Lung (tissue), 17 donors: ENCODE measurements at places on chromosomes 2 and 18. TPM values are rescaled to one million over a fixed set of nuclear protein-coding genes. Genes with fewer than 3 reads are reported as not detected.

GRCh38 chr2:98140210-98140609, 53.2 kb downstream of the VWA3B start:
- DNase-seq = peak; percentile 63

GRCh38 chr18:49944663-49945062, 131.3 kb upstream of the ACAA2 start:
- DNase-seq = peak; percentile 7

- no peak for DNase-seq
These were observed 1.1 kb upstream of the CDCA7 start for GRCh38 chr2:173353556-173353955.

DNA sequence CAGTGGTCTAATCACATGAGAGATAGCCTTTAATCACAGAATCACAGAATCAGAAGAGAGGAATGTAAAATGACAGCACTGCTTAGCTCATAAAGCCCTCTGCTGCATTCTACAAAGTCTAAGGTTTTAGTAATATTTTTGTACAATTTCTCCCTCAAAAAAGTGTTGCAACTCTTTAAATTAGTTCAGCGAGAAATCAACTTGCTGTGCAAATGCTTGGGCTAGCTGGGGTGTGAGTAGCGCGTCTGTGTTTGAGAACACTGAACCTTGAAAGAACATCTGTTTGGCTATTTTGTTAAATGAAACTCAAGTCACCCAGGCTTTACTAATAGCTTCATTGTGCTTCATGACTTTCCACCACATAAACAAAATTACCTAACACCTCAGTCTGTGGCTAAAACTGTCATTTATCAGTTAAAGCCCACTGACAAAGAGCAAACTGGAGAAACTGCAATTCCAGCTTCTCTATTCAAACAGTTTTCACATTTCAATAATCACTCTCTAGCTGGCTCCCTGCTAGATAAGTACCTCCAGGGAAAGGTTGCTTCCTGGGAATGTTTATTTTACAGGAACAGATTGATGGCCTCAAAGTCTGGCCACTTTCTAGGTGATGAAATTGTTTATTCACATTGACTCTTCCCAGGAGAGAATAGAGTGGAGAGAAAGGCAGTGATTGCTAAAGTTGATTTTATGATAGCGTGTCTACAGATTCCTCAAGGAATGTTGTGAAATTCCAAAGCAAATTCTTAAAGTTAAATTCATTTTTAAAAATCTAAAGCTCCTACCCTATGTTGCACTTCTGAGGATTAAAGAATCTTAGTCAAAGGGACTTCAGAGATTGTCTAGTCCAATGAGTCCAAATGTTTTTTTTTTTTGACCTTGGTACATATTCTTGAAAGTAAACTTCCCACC, 36.0 kb upstream of the STAT1 start:
- DNase-seq = no peak

Gene GKN2
- 429 TPM for polyA plus RNA-seq

- DNase-seq = no peak
These were observed 283.9 kb downstream of the ALPK2 start for GRCh38 chr18:58344861-58345463.

DNA sequence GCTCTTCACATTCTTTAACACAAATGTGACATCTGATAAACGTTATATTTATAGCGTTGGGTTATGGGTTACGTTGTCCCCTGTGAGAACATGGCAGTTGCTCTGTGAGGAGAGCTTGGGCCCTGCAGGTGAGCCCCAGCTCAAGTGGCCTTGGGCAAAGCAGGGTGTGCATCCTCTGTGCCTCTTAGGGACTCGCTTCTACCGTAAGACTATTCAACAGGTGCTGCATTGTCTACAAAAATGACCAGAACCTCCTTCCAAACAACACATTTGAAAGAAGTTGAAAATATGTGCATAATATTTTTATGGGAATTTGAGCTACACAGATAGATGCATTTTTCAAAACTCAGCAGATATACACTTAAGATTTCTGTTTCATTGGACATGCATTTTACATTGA, 16.4 kb upstream of the CHMP1B start:
- DNase-seq = no peak

- DNase-seq = no peak
These were observed 424.9 kb upstream of the MYT1L start for GRCh38 chr2:2755990-2756389.

Gene TDRD15
- not detected for polyA plus RNA-seq

DNA sequence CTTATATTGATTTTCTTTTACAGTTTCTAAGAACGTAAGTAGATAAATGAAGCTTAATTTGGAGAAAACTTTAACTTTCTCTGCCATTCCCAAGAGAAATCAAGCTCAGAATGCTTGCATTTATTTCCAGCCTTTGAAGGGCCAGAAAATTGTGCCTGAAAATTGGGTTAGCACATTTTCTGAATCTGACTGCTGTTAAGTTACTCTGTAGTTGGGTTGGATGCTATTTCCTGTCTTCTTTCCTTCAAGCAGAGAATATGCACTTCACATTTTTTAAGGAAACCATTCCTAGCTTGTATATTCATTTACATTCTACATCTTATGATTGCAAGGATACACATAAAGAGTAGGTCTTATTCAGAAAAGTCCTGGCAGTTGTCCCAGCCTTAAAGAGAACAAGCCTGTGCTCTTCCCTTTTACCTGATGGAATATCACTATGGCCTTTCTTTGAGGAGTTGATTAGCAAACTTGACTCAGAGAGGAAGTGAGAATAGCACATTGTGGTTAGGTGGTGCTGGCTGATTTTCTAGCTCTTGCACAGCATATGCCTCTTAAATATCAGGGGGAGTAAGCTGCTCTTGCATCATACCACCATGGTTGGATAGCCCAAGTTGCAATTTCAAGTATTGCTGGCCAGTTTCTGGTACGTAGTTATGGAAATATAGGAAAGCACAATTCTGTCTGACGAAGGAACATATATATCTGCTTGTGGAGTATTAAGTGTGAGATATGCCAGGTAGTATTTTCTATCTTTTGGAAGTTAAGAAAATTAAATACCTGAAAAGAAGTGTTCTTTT, 133.7 kb downstream of the COMMD1 start:
- DNase-seq = peak; percentile 37

GRCh38 chr2:224046752-224047151, 7.7 kb upstream of the SERPINE2 start:
- DNase-seq = peak; percentile 50

Gene THUMPD2
- polyA plus RNA-seq = 6.9 TPM

Gene VIT
- 0.17 TPM for polyA plus RNA-seq

Gene HAUS1
- polyA plus RNA-seq = 27.7 TPM

GRCh38 chr2:203861197-203861596, 6.4 kb upstream of the CTLA4 start:
- DNase-seq = no peak

GRCh38 chr2:241187101-241187917, 1.2 kb upstream of the ANO7 start:
- peak; percentile 12 for DNase-seq

GRCh38 chr18:70149616-70150301, 55.7 kb downstream of the RTTN start:
- DNase-seq = no peak

DNA sequence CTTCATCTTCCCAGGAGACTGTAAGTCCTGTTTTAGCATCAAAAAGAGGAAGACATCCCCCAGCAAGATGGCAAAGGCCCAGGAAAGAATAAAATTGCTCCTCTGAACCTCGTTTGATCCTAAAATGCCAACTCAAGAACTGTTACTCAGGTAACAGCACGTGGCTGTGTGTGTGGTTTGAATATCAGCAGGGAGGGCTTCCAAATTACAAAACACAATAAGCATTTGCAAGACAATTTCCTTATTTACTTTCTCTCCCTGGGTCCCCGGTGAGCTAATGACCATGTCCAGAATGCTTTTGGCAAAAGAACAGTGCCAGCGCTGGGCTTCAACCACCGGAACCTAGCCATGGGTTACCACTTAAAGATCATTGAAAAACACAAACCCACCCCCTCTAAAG, 163.6 kb downstream of the C1D start:
- no peak for DNase-seq

DNA sequence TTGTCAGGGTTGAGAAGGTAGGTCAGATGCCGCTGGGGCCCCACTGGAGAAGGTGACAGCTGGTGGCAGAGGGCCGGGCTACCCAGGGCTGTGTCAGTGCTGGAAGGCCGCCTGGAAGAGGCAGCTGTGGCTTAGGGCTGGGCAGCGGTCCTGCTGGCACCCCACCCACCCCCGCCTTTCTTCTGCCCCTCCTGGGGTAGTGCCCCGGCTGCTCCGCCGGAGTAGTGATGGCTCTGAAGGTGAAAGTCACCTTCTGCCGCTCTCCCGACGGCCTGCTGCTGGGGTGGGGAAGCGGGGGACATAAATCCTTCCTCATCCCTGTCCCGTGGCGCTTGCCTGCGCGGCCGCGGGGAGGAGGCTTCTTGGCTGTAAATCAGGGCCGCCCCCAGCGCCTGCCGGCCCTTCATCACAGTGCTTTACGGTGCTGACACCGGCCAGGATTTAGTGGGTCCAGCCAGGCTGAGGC, 332.2 kb downstream of the DYSF start:
- no peak for DNase-seq

DNA sequence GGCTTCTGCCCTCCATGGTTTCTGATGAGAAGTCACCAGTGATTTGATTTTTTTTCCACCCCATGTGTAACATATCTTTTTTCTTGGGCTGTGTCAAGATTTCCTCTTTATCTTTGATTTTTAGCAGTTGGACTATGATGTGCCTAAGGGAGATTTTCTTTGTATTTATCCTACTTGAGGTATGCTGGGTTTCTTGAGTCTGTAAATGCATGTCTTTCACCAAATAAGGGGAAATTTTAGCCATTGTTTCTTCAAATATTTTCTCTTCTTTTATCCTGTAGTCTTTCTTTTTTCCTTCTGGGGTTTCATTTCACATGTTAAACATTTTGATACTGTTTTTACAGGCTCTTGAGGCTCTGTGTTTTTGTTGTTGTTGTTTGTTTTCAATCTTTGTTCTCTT, 33.7 kb upstream of the PLB1 start:
- DNase-seq = no peak

GRCh38 chr2:110755491-110756078, 23.2 kb downstream of the ACOXL start:
- no peak for DNase-seq

GRCh38 chr18:53153281-53153680, 813.3 kb downstream of the DCC start:
- peak; percentile 23 for DNase-seq

DNA sequence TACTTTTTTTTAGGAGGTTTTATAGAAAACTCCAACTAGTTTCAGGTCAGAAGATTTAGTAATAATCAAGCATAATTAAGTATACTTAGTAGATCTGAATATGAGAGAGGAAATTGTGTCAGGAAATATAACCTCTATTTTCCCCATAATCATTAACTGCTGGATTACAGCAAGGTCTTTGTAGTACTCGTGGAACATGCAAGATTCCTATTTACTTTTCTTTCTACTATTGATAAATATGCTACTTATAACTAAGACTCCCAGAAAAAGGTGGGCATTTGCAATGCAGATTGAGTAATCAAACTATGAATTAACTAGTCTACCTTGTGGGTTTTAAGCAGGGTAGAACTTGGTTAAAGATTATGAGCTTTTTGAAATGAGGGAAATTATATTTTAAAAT, 570.1 kb downstream of the LRP1B start:
- DNase-seq = no peak
